ENCODE measurements at places on chromosomes 12 and 14. TPM values are rescaled to one million over a fixed set of nuclear protein-coding genes. Genes with fewer than 3 reads are reported as not detected.

The ALDH2 gene
- total RNA-seq, result 152 TPM

DNA sequence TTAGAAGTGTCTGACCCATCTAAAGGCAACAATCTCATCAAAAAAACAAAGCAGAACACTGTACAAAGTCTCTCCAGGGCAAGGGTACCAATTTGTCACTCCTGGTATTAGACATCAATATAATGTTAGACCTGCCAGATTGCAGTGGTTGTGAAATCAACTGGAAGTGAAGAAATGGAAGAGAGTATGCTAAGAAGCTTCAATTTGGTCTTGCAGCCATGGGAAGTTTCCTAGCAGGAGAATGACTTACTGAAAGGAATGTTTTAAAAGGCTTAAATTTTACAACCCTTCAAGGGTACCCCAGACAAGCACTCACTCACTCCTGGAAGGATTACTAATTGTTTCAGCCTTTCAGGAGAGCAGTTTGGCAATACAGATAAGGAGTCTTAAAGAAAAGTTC is 18.9 kb downstream of the LLPH start:
- H3K27ac ChIP-seq, result no peak overlapping the region
- H3K4me1 ChIP-seq, result peaks cover 7% of the 10 kb centered on the region
- DNase-seq, result no peak
- no peaks in the 10 kb centered on the region for H3K27me3 ChIP-seq

The RTL1 gene
- total RNA-seq, result 0.12 TPM

GRCh38 chr12:51351913-51352532 is 5.5 kb upstream of the CELA1 start:
- no peaks in the 10 kb centered on the region for H3K27me3 ChIP-seq
- no peak overlapping the region for H3K4me3 ChIP-seq
- no peak overlapping the region for H3K27ac ChIP-seq
- peak; percentile 62 for DNase-seq
- no peaks in the 10 kb centered on the region for H3K36me3 ChIP-seq

GRCh38 chr12:57604454-57604991 is at the start of gene DTX3:
DTX3 (plus strand) TSS chr12:57604824; CDS start chr12:57606518, 1,694 bp downstream.
- peak within 1 kb of the TSS; percentile 48 for H3K27ac ChIP-seq
- peak; percentile 36 for DNase-seq
- H3K4me1 ChIP-seq, result peaks cover 8% of the 10 kb centered on the region
- peaks cover 29% of the 10 kb centered on the region for H3K36me3 ChIP-seq

- H3K4me3 ChIP-seq, result no peak overlapping the region
- no peaks in the 10 kb centered on the region for H3K27me3 ChIP-seq
- DNase-seq, result no peak
- H3K36me3 ChIP-seq, result no peaks in the 10 kb centered on the region
Observed at GRCh38 chr12:59895166-59895775, 299.4 kb downstream of the SLC16A7 start.

The INHBC gene
- not detected for total RNA-seq

The SMCO2 gene
- total RNA-seq, result 2.5 TPM

The PLXNC1 gene
- total RNA-seq, result 1.3 TPM

- H3K27ac ChIP-seq, result no peak overlapping the region
- H3K4me3 ChIP-seq, result no peak overlapping the region
- no peaks in the 10 kb centered on the region for H3K27me3 ChIP-seq
- H3K36me3 ChIP-seq, result no peaks in the 10 kb centered on the region
Observed at GRCh38 chr12:76449583-76449982, 101.4 kb upstream of the BBS10 start.

The FAM186B gene
- 0.29 TPM for total RNA-seq

- H3K27ac ChIP-seq, result no peak overlapping the region
- no peaks in the 10 kb centered on the region for H3K36me3 ChIP-seq
- peaks cover 8% of the 10 kb centered on the region for H3K4me1 ChIP-seq
- no peaks in the 10 kb centered on the region for H3K27me3 ChIP-seq
- no peak overlapping the region for H3K4me3 ChIP-seq
Observed at GRCh38 chr14:55398679-55399078, 13.0 kb downstream of the ATG14 start.

DNA sequence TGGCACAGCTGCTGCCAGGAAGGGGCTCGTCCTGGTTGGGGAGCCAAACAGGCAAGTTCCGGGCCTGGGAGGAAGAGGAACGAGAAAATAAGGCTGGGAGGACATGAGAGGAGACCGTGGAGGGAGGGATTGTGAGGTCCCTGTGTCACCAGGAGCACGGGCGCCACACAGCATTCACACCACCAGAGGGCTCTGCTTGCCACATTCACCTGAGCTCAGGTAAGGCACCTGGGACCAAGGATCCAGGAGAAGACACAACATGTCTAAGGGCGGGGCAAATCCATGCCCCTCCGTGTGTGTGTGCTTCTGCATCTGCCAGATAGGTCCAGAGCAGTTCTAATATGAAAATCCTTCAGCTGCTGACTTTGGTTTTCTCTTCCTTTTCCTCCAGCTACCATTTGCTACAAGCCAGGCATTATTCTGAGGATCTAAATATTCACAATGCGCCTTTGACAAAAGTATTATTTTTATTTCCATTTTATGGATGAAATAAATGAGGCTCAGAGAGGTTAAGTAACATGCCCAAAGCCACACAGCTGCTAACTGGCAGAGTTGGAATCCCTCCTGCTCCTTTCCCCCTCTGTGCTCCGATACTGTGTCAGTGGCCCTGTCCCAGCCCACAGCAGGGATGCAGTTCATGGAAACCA is 14.6 kb downstream of the RAPGEF3 start:
- H3K27me3 ChIP-seq, result no peaks in the 10 kb centered on the region
- DNase-seq, result peak; percentile 78
- H3K4me1 ChIP-seq, result peaks cover 27% of the 10 kb centered on the region
- H3K27ac ChIP-seq, result no peak overlapping the region

The SMARCD1 gene
- 40.9 TPM for total RNA-seq

GRCh38 chr12:132084621-132085290 is 59.4 kb downstream of the DDX51 start:
- H3K4me1 ChIP-seq, result peaks cover 21% of the 10 kb centered on the region
- peak overlapping the region; percentile 82 for H3K27ac ChIP-seq
- peak; percentile 70 for DNase-seq
- H3K4me3 ChIP-seq, result peak overlapping the region; percentile 94

DNA sequence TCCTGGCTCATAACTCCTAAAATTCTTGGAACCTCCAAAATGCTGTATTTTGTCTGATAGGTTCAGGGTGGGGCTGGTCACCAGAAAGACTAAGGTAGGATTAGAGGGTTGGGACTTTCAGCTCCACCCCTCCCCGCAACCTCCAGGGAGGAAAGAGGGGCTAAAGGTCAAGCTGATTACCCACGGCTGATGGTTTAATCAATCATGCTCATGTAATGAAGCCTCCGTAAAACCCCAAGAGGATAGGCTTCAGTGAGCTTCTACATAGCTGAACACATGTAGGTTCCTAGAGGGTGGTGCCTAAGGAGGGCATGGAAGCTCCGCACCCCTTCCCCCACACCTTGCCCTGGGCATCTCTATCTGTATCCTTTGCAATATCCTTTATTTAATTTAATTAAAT is 60.0 kb downstream of the DGLUCY start:
- H3K4me3 ChIP-seq, result no peak overlapping the region
- peaks cover 9% of the 10 kb centered on the region for H3K36me3 ChIP-seq
- no peak for DNase-seq
- no peaks in the 10 kb centered on the region for H3K4me1 ChIP-seq
- H3K27ac ChIP-seq, result no peak overlapping the region

GRCh38 chr12:117034701-117035151 is 64.5 kb downstream of the TESC start:
- H3K36me3 ChIP-seq, result peaks cover 99% of the 10 kb centered on the region
- H3K27ac ChIP-seq, result no peak overlapping the region
- H3K4me3 ChIP-seq, result no peak overlapping the region
- peaks cover 7% of the 10 kb centered on the region for H3K4me1 ChIP-seq
- no peaks in the 10 kb centered on the region for H3K27me3 ChIP-seq

- peaks cover 6% of the 10 kb centered on the region for H3K36me3 ChIP-seq
- no peak overlapping the region for H3K27ac ChIP-seq
- H3K4me1 ChIP-seq, result peaks cover 9% of the 10 kb centered on the region
- peak; percentile 3 for DNase-seq
- no peak overlapping the region for H3K4me3 ChIP-seq
- no peaks in the 10 kb centered on the region for H3K27me3 ChIP-seq
Observed at GRCh38 chr12:51752234-51752889, 96.2 kb downstream of the FIGNL2 start.

DNA sequence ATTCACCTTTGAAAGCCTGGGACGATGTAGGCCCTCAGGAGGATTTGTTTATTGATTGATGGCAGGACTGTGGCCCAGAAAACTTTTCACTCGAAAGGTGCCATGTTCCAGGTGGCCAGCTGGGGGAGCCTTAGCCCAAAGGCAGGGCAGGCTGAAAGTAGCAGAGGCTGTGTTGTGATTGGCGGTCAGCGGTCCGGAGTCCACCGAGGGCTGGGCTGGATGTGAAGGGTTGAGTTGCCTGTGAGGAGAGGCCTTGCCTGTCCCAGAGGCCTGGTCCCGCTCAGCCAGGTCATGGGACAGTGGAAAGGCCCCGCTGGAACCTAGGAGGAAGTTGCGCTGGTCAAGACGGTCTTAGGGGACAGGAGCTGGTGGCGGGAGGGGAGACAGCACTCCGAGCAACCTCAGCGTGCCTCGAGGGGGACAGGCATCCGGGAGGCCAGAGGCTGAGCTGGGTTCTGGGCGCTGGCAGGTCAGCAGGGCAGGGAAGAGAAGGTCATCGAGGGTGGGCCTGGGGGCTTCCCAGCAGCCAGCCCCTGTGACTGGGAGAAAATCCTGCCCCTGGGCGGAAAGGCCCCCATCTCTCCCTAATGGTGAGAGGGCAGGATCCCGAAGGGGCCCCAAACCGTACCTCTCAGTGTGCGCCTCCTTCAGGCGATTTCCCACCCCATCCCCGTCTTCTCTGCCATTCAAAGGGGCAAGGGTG is 26.3 kb downstream of the CMA1 start:
- DNase-seq, result peak; percentile 68
- H3K27me3 ChIP-seq, result no peaks in the 10 kb centered on the region
- no peaks in the 10 kb centered on the region for H3K36me3 ChIP-seq
- no peaks in the 10 kb centered on the region for H3K4me1 ChIP-seq

- peaks cover 15% of the 10 kb centered on the region for H3K4me1 ChIP-seq
- no peaks in the 10 kb centered on the region for H3K27me3 ChIP-seq
- peaks cover 95% of the 10 kb centered on the region for H3K36me3 ChIP-seq
Observed at GRCh38 chr12:110349514-110350151, 53.9 kb downstream of the ANAPC7 start.

- peak overlapping the region; percentile 82 for H3K4me3 ChIP-seq
Observed at GRCh38 chr12:6201213-6201608, 1.0 kb downstream of the CD9 start.

The ANO2 gene
- not detected for total RNA-seq

- H3K4me1 ChIP-seq, result peaks cover 7% of the 10 kb centered on the region
- H3K4me3 ChIP-seq, result no peak overlapping the region
- no peaks in the 10 kb centered on the region for H3K36me3 ChIP-seq
- no peak overlapping the region for H3K27ac ChIP-seq
Observed at GRCh38 chr12:66071549-66071948, 59.0 kb downstream of the LLPH start.

The B3GNT4 gene
- total RNA-seq, result 0.47 TPM

The PPFIA2 gene
- 0.07 TPM for total RNA-seq

DNA sequence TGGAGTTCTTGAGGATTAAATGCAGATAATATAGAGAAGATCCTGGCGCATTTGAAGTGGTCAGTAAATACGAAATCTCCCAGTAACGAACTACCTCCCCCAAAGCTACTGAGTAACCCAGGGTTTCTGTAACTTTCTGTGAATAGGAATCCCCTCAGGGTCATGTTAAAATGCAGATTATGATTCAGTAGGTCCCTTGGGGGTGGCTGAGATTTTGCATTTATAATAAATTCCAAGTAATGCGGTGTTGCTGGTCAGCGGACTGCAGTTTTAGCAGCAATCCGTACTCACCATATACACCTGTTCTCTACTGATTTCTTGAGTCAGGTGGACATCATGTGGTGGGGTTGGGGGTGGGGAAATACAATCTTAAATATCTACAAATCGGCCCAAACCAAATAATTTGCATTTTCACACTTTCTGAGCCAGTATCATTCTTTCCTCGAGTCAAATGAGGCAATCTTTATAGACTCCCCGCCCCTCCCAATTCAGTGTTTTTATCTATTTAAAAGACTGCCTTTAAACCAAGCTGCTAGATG is 868 bp downstream of the SPATA7 start:
- peaks cover 19% of the 10 kb centered on the region for H3K36me3 ChIP-seq
- peak overlapping the region; percentile 94 for H3K4me3 ChIP-seq
- no peak for DNase-seq

The DPPA3 gene
- total RNA-seq, result not detected

The NOVA1 gene
- total RNA-seq, result not detected

- no peak for DNase-seq
- no peaks in the 10 kb centered on the region for H3K27me3 ChIP-seq
- peak overlapping the region; percentile 84 for H3K27ac ChIP-seq
- peaks cover 9% of the 10 kb centered on the region for H3K4me1 ChIP-seq
- peak overlapping the region; percentile 84 for H3K4me3 ChIP-seq
Observed at GRCh38 chr14:51094282-51094821, 553 bp downstream of the TRIM9 start.

GRCh38 chr14:34081101-34081575 is 130.3 kb upstream of the EGLN3 start:
- H3K36me3 ChIP-seq, result no peaks in the 10 kb centered on the region
- no peaks in the 10 kb centered on the region for H3K27me3 ChIP-seq
- no peak for DNase-seq
- H3K27ac ChIP-seq, result peak overlapping the region; percentile 54

DNA sequence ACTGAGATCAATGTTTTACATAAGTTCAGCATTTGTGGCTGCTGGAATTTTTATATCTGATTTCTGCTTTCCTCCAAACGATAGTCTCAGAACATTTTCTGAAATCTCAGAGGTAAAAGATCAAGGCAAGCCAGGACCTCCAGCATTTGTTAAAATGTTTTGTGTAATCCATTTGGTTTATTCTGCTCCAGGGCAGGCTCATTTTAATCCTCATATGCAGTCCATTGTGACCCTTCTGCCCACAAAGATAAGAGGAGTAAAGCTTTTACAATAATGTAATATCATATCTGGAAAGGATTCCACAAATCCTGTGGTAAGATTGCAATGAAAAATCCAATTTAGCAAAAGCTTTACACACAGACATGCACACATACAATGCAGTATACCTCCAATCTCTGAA is 55.3 kb upstream of the KCNH5 start:
- DNase-seq, result no peak
- H3K27me3 ChIP-seq, result peaks cover 14% of the 10 kb centered on the region
- no peak overlapping the region for H3K4me3 ChIP-seq
- no peaks in the 10 kb centered on the region for H3K4me1 ChIP-seq
- no peaks in the 10 kb centered on the region for H3K36me3 ChIP-seq

DNA sequence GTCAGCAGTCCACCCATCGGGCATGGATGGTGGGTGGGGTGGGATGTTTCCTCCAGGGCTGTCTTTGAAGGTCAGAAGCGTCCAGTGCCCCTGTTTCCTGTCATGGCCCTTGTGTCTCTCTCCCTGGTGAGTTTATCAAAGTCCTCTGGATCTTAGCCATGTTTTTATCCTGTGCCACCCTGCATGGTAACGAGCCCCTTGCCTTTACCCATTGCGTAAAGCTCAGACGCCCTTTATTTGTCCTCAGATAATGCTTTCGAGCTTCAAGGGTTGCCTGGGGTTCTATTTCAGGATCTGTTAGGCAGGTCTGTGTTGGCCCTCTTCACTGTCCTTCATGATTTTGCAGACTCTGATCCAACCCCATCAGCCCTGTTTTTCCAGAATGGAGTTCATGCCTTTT is 172.9 kb downstream of the TSPAN9 start:
- no peaks in the 10 kb centered on the region for H3K4me1 ChIP-seq
- no peak for DNase-seq
- no peak overlapping the region for H3K4me3 ChIP-seq
- H3K36me3 ChIP-seq, result peaks cover 4% of the 10 kb centered on the region
- H3K27ac ChIP-seq, result no peak overlapping the region

GRCh38 chr14:91350813-91351511 is 66.7 kb downstream of the CCDC88C start:
- peaks cover 19% of the 10 kb centered on the region for H3K36me3 ChIP-seq
- peak overlapping the region; percentile 88 for H3K27ac ChIP-seq
- no peak for DNase-seq
- H3K27me3 ChIP-seq, result no peaks in the 10 kb centered on the region
- H3K4me1 ChIP-seq, result peaks cover 58% of the 10 kb centered on the region

The PLEKHG7 gene
- total RNA-seq, result 2.5 TPM
